ENCODE measurements at places on chromosomes 1 and 21.

GRCh38 chr1:200445213-200445612 is 35.4 kb upstream of the ZNF281 start:
- peak; percentile 70 for DNase-seq

GRCh38 chr1:228216371-228217320 is 8.8 kb downstream of the OBSCN start:
- DNase-seq, result no peak

GRCh38 chr1:235642011-235642942 is 7.3 kb downstream of the GNG4 start:
- no peak for DNase-seq

DNA sequence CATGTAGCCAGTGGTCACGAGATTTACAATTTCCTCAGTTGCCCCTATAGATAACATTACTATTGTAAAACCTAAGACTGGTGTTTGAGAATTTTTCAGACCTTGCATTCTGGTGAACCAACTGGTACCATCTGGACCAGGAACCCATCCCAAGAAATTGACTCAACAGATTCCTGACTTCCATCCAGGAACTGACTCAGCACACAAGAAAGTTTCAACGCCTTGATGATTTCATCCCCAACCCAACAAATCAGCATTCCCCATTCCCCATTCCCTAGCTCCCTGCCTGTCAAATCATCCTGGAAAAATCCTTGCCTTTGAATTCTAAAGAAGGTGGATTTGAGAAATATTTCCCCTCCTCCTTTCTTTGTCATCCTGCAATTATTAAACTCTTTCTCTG is 529.8 kb upstream of the PRMT6 start:
- DNase-seq, result peak; percentile 88

GRCh38 chr1:20660847-20661206 is 342 bp downstream of the DDOST start:
- DNase-seq, result no peak

DNA sequence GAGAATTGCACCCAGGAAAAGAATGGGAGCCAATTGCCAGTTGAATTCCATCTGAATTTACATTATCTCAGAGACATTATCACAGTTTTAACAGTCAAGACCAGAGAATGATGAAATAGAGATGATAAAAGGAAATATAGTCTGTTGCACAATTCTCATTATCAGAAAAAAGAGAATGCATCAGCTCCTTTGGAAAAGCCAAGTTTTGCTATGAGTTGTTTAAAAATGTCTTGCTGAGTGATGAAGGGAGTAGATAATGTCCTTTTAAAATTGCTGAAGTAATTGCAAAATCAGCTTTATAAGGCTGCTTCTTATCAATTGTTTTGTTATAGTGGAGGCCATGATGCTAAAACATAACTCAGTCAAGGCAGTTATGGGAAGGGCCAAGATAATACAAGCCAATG is 37.9 kb upstream of the EEIG2 start:
- DNase-seq, result no peak

DNA sequence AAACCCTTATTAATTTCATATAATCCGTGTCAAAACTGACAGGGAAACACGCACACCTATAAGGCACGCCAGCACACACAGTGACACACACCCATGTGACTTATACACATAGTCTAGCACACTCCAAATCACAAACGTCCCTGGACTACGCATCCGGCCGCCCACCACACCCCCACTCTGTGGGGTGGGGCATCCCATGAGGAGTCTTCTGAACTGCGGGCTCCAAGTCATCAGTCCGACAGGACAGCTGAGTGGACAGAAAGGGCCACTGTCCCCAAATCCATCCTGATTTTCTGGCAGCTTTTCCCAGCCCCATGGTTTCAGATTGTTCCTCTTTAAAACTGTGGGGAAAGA is 829 bp downstream of the PEA15 start:
- DNase-seq, result peak; percentile 73

- DNase-seq, result peak; percentile 70
These were observed 367.1 kb upstream of the ADGRL4 start for GRCh38 chr1:79373481-79374125.

All from fibroblast of skin of scalp (primary cell).